Caudate nucleus (tissue), 63 donors: ENCODE measurements at places on chromosomes 4 and X.

GRCh38 chrX:55129361-55129760, 40.5 kb downstream of the PAGE2 start:
- no peak for DNase-seq

- no peak for DNase-seq
These were observed 348.9 kb upstream of the CPEB2 start for GRCh38 chr4:14653338-14653737.

DNA sequence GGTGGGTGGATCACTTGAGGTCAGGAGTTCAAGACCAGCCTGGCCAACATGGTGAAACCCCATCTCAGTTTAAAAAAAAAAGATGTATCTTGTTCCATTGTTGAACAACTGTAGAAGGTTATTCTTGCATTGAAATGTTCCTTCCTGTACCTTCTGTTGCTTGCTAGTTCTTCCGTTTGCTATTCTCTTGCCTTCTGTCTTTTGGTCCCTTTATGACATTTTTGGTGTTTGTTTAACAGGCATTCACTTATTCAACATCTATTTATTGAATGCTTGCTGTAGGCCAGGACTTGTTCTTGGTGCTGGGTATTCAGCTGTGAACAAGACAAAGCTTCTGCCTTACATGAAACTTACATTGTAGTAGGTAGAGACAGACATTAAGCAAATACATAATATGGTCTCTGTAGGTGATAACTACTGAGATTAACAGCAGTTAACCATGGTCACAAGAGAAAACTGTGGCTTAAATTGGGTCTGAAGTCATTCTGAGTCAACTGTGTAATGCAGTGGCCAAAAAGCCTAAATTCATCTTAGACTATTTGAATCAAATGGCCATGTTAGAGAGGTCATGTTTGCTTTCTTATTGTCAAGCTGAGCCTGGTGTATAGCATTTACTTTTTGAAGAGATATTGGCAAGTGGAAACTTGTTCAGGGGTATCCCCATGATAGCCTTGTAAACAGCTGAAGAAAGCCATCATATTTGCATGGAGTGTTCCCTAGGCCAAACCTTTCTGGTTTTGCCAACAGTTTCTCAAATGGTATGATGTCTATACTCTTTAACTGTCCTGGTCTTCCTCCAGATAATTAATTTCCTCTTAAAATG, 35.6 kb downstream of the GAB1 start:
- no peak for DNase-seq

GRCh38 chrX:34528081-34528480, 129.0 kb downstream of the TMEM47 start:
- no peak for DNase-seq

DNA sequence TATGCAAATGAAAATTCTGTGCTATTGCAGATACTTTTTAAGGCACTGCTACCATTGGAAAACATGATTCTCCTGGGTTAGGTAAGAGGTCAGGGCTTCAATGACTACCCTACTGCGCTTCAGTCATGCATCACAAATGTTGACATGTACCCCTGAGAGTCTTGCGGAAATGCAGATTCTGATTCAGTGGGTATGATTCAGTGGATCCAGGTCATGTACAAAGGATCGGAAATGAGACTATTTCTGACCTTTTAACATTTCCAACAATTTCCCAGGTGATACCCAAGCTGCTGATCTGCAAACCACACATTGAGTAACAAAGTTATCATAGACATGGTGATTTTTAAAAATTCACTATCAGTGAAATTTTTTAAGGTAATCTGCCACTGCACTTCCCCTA, 62.6 kb downstream of the DDX53 start:
- no peak for DNase-seq

GRCh38 chrX:721354-721753, 90.8 kb downstream of the SHOX start:
- DNase-seq: no peak

DNA sequence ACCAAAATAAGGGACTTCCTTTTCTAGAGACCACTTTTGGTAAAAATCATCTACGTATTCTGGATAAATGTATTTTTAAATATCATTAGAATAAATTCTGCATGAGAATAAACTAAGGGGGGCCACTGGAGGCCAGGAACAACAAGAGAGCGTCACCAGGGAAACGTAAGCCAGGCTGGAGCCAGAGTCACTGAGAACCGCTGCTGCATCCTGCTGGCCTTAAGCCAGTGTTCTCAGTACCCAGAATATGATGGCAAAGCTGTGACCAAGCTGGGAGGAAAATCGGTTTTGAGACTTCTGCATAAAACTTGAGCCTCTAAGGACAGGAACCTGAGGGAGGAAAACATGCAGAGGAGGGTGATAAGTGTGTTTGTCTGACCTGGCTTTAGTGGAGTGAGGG, 63.0 kb upstream of the FAM9A start:
- DNase-seq: no peak

GRCh38 chr4:119671205-119671604, 42.6 kb upstream of the PDE5A start:
- no peak for DNase-seq

GRCh38 chr4:61405307-61405706, 205.2 kb downstream of the ADGRL3 start:
- no peak for DNase-seq

DNA sequence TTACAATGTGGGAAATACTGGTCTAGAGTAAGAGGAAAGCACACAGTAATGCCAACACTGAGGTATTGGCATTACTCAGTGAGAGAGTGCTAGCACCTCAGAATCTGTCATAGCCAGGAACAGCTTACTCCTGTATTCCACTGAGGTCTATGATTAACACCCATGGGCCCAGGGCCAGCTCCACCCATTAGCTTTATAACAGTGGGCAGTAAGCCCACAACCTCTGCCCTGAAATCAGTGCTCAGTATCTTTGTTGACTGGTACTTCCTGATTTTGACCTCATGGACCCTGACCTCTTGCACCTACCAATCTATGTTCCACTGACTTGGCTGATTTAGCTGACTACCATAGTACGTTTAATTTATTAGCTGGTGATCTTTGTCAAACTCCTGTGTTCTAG, 56.1 kb downstream of the LANCL3 start:
- no peak for DNase-seq

- DNase-seq: no peak
These were observed 50.0 kb downstream of the COX18 start for GRCh38 chr4:73019462-73020047.

- DNase-seq: no peak
These were observed 15.8 kb downstream of the DCUN1D4 start for GRCh38 chr4:51858605-51859202.

GRCh38 chrX:84170931-84171330, 17.1 kb downstream of the RPS6KA6 start:
- no peak for DNase-seq

DNA sequence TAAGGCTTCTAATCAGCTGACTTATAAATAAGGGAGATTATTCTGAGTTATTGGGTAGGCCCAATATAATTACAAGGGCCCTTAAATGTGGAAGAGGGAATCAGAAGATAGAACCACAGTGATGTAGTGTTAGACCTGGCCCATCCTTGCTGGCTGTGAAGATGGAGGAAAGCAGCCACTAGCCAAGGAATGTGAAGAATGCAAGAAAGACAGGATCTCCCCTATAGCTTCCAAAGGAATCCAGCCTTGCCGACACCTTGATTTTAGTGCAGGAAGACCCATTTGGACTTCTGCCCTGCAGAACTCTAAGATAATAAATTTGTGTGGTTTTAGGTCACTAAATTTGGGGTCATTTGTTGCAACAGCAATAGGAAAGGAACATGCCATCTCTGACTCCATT, 150.6 kb downstream of the SPATA18 start:
- DNase-seq: no peak

DNA sequence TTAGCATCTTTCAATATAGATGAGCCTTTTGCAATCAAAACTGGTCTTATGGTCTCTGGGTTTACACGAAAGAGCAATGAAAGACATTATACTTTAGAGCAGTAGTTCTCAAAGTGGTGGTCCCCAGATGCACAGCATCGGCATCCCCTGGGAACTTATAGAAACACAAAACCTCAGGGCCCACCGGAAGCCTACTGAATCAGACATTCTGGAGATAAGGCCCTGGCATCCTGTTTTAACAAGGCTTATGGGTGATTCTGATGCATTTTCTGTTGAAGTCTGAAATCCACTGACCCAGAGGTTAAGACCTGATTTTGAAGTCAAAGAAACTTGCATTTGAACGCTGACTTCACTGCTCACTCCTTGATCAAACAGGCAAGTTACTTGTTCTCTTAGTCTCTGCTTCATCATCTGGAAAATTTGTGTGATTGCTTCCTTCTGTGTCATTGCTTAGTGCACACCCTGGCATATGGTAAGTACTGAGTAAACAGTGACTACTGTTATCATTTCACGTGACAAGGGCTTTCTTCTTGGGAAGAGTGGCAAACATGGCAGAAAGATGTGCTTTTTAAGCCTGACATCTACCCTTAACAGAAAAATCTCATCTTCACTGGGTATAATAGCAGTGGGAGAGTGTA, 14.5 kb downstream of the CHRNA9 start:
- DNase-seq: no peak

DNA sequence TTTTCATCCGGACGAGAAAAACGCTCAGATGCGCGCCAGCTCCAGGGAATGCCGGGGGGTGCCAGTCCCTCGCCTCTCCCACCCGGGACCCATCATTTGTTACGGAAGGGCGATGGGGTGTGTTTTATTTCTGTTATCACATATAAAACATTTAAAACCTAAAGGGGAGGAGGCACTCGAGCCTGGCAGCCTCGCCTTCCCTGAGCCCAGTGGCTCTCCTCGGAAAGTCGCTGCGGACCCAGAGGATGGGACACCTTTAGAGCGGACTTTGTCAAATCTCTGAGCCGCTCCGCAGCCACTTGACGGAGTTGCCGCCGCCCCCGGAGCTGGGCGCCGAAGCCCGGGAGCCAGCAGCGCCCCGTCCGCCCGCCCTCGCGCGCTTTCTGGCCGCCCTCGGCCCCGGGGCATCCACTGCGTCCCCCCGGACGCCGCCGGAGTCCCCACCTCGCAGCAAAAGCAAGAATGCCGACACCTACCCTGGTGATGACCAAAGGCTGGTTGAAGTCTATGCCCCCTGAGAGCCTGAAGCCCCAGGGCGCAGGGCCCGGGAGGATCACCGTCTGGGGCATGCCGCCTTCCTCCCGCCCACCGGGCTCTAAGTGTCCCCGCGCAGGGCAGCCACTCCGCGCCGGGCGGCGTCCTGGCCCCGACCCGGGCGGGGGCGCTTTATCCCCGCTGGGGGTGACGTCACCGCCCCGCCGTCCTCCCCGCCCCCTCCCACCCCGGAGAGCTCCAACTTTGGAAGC, at the start of gene PDLIM3:
Gene PDLIM3 (minus strand): TSS at position 642 of the 746 bp plus-strand sequence. CDS start 73 bp downstream, at position 569.
- DNase-seq: peak; percentile 68

- no peak for DNase-seq
These were observed 30.4 kb upstream of the RPL34 start for GRCh38 chr4:108589961-108590360.

DNA sequence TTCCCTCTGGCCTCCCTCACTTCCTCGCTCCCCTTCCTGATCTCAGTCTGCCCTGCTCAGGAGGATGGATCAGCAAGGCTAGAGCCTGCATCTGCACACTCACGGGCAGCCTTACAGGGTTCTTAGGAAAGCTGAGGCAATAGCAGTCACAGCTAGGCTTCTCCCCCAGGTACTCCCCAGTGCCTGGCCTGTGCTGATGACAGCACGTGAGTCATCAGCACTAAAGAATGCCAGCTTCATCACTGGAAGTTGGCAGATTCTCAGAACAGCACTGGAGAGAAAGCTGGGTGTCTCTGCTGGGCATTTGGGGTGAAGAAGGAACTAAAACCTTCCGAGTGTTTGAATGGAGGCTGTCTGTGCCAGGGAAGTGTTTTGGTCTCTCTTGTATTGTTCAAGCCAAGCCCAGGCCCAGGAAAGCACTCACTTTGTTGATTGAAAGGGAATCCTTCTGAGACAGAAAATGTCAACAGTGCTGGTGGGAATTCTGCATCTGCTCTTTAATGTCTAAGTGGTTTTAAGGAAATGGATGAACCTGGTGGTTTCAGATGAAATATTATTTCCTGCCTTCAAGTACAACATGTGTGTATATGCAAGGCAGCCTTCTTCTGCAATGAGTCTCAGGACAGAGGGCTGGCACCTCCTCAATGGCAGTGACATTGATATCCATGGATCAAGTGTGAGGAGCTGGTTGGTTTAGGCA, 73.0 kb upstream of the SCOC start:
- peak; percentile 10 for DNase-seq

GRCh38 chrX:110188701-110189558, 129.0 kb downstream of the AMMECR1 start:
- no peak for DNase-seq

DNA sequence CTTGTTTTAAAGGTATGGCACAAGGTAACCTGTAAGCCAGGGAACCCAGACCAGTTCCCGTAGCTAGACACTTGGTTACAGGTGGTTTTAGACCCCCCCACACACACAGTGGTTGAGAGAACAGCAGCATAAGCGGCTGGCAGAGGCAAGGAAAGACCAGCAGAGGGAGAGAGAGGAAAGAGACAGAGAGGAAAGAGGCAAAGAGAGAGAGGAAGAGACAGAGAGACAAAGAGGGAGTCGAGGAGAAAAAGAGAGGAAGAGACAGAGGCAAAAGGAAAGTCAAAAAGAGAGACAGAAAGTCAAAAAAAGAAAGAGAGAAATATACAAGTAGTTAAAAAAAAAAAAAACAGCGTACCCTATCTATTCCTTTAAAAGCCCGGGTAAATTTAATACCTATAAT, 19.5 kb upstream of the PCSK1N start:
- DNase-seq: no peak

DNA sequence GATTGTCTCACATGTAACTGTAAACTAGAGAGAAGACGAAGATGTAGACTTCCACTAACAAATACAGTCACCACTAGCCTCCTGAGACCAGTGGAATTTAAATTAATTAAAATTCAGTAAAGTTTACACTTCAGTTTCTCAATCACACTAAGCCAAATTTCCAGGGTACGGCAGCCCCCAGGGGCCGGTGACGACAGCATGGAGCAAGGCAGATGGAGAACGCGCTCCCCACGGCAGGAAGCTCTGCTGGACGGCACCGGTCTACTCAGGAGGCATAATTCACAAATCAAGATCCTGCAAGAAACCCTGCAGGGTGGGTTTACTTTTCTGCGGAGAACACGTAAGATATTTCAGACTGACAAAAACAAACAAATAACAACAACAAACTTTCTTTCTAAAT, 80.7 kb downstream of the FAT1 start:
- no peak for DNase-seq
